ENCODE measurements at places on chromosomes 4 and X. TPM values are rescaled to one million over a fixed set of nuclear protein-coding genes. Genes with fewer than 3 reads are reported as not detected.

COPS4 gene
- polyA plus RNA-seq: 95.5 TPM

MAEA gene
- 58.6 TPM for polyA plus RNA-seq

DCAF12L1 gene
- 8.0 TPM for polyA plus RNA-seq

SLC34A2 gene
- 24.1 TPM for polyA plus RNA-seq

MAOA gene
- polyA plus RNA-seq: 17.9 TPM

PAGE4 gene
- polyA plus RNA-seq: 0.62 TPM

GALNTL6 gene
- polyA plus RNA-seq: 0.85 TPM

DOCK11 gene
- 20.9 TPM for polyA plus RNA-seq

SOX3 gene
- polyA plus RNA-seq: not detected

JAKMIP1 gene
- 0.12 TPM for polyA plus RNA-seq

XAGE2 gene
- 0.42 TPM for polyA plus RNA-seq

LANCL3 gene
- polyA plus RNA-seq: 0.11 TPM

MAGIX gene
- polyA plus RNA-seq: 3.6 TPM

IL1RAPL2 gene
- 0.74 TPM for polyA plus RNA-seq

DCAF4L1 gene
- 0.12 TPM for polyA plus RNA-seq

Data from right renal cortex interstitium (tissue), 3 donors.